ENCODE measurements at places on chromosomes 1 and 21.

GRCh38 chr21:32426592-32427051 is 14.1 kb downstream of the EVA1C start:
- DNase-seq: no peak

GRCh38 chr1:233180641-233181364 is 114.7 kb downstream of the PCNX2 start:
- no peak for DNase-seq

DNA sequence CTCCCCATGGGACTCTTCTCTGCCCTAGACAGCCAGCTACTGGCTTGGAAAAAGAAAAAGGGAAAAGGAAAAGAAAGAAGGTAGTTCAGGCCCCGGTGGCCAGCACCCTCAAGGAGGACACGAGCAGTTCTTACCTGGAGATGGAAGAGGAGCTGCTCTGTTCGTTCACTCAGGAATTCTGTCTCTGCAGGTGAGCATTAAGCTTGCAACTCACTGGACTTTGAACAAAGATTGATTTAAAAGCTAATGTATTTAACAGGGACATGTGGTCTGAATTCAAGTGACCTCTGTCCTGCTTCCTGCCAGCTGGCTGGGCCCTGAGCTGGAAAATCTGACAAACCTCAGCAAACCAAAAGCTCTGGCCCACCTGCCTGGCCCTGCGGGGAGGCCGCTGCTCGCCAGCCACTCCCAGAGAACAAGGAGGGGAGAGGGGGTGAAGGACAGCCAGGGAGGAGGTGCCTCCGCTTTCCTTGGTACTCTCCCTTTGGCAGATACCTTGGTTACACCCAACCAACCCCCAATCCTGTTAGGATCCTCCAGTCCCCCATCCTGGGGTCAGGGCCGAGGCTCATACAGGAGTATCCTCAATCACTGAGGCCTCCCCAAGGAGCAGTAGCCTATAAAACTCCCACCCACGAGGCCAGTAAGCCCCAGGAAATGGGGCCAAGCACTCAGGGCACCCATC is at the start of gene PDZK1:
PDZK1 (minus strand) TSS at position 186 of the 685 bp plus-strand sequence. CDS start 19,347 bp downstream, outside the sequence.
- DNase-seq: no peak

GRCh38 chr1:40895601-40896000 is 33.4 kb upstream of the CITED4 start:
- no peak for DNase-seq

GRCh38 chr1:153353226-153353947 is 4.3 kb upstream of the S100A9 start:
- DNase-seq: no peak

- DNase-seq: no peak
Measured at GRCh38 chr1:224762701-224763100, 146.6 kb downstream of the CNIH3 start.

DNA sequence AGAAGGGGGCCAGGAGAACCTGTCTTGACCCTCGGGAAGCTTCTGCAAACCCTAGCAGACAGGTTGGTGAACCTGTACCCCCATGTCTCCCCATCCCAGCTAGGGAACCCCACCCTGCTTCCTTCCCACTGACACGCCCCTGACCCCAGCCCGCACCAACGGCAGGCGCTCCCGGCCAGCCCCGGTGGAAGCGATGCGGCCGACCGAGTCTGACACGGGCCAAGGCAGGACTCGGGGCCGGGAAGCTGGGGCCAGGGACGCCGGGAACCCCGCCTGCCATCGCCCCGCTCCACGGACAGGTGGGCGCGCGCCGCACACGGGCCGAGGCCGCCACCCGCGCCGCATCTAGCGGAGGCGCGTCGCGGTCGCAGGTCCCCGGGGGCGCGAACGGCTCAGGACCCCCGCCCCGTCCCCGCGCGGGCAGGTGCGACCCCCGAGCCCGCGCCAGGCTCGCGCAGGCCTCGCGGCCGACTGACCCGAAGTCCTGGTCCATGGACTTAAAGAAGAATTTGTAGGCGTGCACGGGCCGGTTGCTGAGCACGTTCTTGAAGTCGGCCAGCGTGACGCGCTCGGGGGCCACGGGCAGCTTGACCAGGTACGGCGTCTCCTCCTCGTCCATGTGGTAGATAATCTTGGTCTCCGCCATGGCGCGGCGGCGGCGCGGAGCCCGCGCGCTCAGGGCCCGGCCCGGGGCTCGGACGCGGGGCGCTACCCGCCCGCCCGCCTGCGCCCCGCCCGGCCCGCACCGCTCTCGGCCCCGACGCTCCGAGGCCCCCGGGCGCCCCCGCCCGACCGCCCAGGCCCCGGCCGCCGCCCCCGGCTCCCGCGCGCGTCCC is 580 bp downstream of the DVL1 start:
- no peak for DNase-seq

GRCh38 chr1:182762536-182762935 is 27.0 kb upstream of the NPL start:
- DNase-seq: no peak

DNA sequence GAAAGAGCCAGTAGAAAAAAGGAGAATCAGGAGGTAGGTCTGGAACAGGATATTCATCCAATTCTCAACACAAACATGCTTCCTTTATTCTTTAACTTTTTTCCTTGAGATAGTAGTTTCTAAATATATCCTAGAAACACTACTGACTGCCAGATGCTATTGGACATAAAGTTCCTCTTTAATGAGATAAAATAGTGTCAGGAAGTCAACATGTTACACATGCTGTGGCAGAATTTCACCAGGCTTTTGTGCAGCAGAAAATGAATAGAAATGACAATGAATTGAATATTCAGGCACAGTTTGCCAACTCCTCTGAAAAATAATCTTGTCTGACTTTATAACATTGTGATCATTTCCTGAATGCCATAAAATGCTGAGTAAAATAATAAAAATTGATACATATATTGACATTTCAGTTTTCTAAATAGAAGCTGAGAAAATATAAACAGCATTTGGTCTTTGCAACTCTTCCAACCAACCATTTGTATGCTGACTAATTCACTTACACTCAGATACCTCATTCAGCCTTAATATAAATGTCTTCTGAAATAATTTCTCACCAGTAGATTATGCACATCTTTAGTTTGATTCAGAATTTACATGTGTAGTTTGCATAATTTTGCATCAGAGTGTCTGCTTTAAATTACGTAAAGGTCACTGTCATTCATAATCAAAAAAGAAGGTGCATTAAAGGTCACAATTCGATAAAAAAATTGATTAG is 486.1 kb upstream of the ADGRL2 start:
- no peak for DNase-seq

- no peak for DNase-seq
Measured at GRCh38 chr1:31579374-31579773, 3.1 kb downstream of the TINAGL1 start.

DNA sequence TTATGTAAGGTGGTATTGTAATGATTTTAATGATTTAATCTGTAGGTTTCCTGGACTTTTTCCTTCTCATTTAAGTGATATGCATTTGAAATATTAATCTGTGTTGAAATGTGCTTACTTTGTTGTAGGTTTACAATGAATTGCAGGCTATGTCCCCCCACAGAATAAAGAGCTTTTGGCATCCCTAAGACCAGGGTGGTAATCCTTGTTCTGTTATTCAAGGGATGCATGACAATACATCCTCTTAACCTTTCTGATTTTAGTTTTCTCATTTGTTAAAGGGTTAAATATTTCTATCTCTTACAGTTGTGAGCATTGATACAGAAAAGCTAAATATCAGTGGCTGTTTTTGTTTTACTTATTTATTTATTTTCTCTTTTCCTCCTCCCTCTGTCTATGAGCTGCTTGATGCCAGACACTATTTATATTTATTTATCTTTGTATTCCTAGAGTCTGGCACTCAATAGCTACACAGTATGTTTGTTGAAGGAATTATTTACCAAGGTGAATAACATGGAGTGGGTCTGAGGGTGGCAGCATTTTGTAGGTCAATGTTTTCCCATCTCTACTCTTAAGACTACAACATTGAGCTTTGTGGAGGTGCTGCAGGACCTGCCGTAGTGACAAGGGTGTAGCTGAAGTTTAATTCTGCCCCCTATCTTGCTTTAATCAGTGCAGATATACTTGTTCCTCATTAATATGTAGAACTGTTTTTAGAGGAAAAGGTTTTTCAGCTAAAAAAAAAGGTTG is 19.9 kb upstream of the ADGRL2 start:
- DNase-seq: no peak

DNA sequence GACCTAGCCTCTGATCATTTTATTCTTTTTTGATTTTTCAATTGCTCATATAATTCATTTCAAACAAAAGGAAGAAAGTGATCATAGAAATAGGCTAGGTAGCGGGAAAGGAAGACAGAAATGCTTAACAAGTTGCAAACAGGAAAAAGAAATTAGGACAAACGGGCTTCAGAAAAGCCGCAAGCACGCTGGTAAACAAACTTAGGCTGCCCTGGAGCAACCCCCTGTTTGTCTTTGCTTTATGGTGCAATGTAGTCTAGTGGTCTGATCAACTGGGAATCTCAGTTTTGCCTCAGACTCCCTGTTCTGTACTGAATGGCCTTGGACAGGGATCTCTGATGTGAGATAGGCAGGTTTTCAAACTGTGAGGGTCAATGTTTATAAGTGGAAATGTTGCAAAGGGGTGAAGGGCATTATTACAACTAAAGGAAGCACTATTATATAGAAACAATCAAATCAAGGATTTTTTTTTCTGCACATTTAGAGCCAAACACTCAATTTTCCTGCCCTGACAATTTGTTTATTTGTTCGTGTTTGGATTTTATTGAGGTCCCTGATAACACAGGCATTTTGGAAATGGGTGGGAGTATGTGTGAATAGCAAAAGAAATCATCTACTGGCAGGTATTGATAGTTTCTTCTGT is 146.8 kb upstream of the NRIP1 start:
- DNase-seq: no peak

GRCh38 chr1:240304466-240304865 is 212.8 kb downstream of the FMN2 start:
- no peak for DNase-seq

DNA sequence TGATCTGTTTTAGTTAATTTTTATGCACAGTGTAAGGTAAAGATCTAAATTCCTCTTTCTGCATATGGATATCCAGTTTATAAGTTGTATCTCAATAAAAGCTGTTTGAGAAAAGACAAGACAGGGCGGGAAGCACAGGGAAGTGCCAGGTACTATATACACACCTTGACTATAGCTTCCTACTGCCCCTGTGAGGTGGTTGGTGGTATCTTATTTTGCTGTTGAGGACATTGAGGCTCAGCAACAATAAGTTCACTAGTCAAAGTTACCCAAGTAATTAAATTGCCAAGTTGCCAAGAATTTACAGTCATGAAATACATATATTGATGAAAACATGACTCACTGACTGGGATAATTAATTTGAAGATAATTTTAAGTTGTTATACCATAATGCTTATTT is 109.1 kb downstream of the CD247 start:
- no peak for DNase-seq

DNA sequence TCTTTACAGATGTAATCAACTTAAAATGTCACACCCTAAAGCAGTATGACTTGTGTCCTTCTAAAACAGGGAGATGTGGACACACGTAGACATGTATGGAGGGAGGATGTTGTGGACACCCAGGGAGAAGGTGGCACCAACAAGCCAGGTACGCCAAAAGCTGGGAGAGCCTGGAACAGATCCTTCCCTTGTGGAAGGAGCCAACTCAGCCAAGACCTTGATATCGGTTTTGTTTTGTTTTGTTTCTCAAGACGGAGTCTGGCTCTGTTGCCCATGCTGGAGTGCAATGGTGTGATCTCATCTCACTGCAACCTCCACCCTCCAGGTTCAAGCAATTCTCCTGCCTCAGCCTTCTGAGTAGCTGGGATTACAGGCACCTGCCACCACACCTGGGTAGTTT is 45.6 kb downstream of the CHAF1B start:
- DNase-seq: no peak

GRCh38 chr1:63936801-63937200 is 163.0 kb downstream of the ROR1 start:
- no peak for DNase-seq

DNA sequence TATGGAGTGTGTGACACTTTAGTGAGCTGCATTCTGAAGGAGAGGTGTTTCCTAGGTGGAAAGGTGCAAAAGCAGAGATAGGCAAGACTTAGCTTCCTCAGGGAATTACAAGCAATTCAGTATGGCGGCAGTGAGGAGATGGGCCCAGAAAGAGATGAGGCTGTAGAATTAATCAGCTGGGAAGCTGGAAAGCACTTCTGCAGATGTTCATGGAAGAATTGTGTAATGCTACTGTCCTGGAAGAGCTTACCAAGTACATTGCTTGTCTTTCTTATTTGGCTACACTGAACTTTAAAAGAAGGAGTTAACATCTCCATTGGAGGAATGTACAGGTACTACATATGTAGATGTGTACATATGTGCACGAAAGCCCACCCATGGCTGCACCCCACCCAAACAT is 103.7 kb upstream of the DPT start:
- no peak for DNase-seq

- DNase-seq: no peak
Measured at GRCh38 chr1:74362691-74363090, 127.5 kb downstream of the TNNI3K start.

GRCh38 chr1:1994536-1994935 is 9.1 kb downstream of the CFAP74 start:
- DNase-seq: no peak

DNA sequence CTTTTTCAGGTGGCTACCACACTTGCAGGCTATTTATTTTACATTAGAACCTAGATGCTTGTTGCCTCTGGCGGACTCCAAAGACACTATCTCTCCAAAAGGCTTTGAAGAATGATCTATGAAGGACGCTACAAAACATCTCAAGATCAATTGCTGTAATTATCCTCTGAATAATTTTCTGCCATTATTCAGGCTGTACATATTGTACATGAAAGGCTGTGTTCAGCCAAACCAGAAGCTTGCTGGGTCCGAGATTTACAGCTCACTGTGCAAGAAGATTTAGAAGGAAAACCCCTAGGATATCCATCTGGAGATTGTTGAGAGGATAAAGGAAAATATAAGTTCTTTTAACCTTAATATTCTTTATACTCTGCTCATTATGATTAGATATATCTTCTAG is 523.6 kb upstream of the PLXNA2 start:
- DNase-seq: no peak

- DNase-seq: no peak
Measured at GRCh38 chr1:38803647-38804046, 55.9 kb downstream of the RRAGC start.

GRCh38 chr1:156508205-156508954 is 7.8 kb upstream of the MEF2D start:
- DNase-seq: no peak

DNA sequence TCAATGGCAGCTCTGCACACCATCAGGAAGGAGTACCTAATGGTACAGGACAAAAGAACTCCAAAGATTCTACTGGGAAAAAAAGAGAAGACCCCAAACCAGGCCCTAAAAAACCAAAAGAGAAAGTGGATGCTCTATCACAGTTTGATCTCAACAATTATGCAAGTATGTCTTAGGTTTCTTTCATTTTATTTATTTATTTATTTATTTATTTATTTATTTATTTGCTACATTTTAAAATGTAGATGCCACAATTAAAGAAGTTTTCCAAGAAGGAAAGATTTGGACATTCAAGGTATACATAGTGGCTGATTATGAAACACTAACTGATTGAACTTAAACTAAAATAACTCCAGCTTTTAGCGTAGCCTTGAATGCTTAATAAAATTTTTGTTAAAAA is 60.2 kb downstream of the PRRC2C start:
- no peak for DNase-seq

Measured in activated T-helper 9 cell treated with anti-CD3 and anti-CD28 coated beads, Interleukin-2, amount 50 U/mL, for 16 hours (primary cell).